Retina (tissue), 1 donor: ENCODE measurements at places on chromosomes 5 and 9.

GRCh38 chr5:82799361-82800077 is 277.7 kb downstream of the TMEM167A start:
- DNase-seq: no peak

DNA sequence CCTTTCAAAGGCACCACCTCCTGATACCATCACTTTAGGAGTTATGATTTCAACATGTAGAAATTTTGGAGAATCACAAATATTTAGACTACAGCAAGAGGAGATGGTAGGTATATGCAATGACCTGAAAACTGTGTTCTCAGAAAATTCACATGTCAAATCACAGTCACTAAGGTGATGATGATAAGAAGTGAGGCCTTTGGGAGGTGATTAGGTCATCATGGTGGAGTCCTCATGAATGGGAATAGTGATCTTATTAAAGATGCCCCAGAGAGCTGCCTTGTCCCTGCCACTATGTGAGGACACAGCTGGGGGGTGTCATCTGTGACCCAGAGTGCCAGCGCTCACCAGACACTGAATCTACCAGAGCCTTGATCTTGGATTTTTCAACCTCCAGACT is 513.5 kb upstream of the TUSC1 start:
- DNase-seq: no peak

- DNase-seq: no peak
Measured at GRCh38 chr9:127447416-127448111, 3.6 kb downstream of the RPL12 start.

GRCh38 chr5:96978812-96979449 is 43.1 kb downstream of the LNPEP start:
- DNase-seq: no peak

DNA sequence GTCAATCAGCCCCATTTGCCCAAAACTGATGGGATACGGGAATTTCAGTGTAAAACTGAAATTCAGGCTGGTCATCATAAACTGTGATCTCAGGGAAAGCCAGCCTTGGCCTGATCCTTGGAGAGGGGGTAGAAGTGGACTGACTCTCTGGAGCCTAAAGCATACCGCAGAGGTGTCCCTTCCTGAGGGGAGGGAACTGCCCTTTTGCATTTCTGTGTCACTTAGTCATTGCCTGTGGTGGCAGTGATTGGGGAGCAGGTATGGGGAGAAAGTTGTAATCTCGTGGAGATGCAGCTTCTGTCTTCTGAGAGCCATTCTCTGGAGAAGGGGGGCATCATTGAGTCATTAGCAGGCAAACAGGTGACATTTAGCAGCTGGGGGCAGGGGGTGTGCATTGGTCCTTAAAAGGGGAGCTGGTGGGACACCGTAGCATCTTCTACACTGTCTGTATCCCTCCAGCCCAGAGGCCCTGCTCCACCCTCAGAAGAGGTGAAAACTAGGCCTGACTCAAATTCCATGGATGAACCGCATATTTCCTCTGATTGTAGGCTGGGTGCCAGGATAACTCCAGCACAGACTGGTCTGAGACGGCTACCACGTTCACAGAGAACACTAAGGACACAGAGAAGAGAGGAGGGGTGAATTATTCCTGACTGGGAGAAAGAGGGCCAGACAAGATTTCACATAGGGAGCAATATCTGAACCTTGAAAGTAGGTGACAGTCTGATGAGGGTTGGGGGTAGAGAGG is 143.3 kb downstream of the SEC61B start:
- no peak for DNase-seq

GRCh38 chr5:84272771-84273516 is 111.7 kb downstream of the EDIL3 start:
- no peak for DNase-seq

GRCh38 chr9:36659500-36659899 is 86.8 kb downstream of the MELK start:
- no peak for DNase-seq

DNA sequence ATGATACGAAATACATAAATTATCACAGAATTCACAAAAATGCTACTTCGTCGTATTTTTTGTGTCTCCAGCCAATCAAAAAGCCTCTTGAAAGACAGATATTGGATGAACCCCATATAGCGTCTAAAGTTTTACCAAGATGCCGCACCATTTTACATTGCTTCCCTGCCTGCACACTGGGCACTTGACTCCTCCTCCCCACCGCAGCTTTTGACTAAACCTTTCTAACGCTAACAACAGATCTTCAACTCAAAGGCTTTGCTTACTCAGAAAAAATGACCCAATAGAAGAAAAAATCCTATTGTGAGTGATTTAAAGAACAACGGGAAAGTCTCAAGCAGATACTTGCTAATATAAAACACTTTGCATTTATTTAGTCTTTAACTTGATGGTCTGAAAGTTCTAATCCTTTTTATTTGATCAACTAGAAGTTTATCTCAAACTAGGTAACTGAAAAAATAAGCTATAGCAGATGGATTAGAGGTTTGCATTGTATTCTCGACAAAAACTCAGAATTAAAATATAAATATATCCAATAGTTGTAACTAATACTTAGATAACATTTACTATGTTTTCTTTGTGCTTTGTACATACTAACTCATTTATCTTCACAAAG is 609.1 kb upstream of the DMAC1 start:
- no peak for DNase-seq

DNA sequence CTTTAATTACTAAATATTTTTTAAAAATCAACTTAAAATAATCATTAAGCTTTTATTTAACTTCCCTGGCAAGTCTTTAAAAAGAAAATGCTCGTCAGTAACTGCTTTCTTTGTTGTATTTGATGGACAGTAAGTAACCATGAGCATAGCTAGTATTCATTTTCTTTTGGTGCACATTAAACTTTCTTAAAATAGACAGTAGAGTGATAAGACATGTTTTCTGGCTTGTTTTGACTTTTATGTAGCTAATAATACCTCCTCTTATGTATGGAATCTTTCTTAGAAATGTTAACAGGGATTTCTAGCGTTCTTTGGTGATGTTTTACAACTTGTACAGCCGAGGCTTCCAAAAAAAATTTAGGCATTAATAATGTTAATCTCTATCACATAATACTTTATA is 22.6 kb downstream of the FBXO38 start:
- DNase-seq: no peak

GRCh38 chr9:135178498-135178897 is 91.0 kb downstream of the OLFM1 start:
- DNase-seq: no peak

- no peak for DNase-seq
Measured at GRCh38 chr5:127586811-127587210, 62.1 kb upstream of the CTXN3 start.

- DNase-seq: no peak
Measured at GRCh38 chr5:103224894-103225246, 33.7 kb upstream of the MACIR start.

DNA sequence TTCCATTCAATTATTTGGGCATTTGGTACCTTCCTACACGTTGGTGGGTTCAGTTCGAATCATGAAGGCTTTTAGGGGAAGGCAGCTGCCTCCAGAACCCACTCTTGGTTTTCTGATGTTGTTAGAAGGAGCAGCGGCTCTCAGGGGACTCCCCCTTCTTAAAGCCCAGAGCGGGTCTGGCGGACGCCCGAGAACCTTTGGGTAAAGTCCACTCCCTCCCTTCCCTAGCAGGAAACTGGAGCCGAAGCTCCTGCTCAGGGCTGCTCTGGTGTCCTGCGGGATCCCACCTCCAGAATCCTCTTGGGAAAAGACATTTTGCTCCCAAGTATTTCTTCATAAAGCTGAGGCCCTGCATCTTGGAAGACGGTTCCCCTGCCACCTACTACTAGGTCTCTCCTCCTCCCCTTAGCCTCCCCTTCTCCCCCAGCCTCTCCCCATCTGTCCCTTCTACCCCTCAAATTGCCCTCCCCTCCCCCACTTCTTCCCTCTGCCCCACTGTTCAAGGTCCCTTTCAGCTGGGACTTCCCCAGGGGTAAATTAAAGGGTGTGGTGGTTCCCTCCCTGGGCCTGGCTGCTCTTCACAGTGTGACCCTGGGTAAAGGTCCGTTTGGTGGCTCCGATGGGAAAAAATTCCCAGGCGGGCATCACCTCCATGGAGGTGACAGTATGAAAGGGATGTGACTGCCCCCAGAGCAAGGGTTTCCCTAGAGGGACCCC is 9.3 kb downstream of the IRX4 start:
- DNase-seq: no peak

- no peak for DNase-seq
Measured at GRCh38 chr5:172636279-172637050, 4.6 kb upstream of the NEURL1B start.

DNA sequence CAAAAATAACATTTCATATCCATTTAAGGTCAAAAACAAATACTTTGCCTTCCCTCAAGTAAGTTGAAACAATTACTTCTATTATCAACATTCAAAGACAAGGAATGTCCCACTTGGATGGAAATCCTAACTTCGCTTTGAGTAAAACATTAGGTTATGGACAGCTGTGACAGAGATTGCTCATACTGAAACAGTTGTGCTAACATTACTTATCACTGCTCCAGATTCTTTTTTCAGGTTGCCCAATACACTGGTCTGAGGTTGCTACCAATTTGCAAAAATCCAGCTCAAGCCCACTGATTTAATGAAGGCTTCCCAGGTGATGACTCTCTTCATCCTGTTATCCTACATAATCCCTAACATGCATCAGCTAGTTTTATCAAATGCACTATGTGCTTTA is 98.3 kb downstream of the UBAP2 start:
- no peak for DNase-seq

GRCh38 chr5:65986796-65987195 is 60.4 kb downstream of the ERBIN start:
- DNase-seq: no peak

- DNase-seq: peak; percentile 53
Measured at GRCh38 chr5:10729320-10730042, 31.6 kb downstream of the DAP start.

DNA sequence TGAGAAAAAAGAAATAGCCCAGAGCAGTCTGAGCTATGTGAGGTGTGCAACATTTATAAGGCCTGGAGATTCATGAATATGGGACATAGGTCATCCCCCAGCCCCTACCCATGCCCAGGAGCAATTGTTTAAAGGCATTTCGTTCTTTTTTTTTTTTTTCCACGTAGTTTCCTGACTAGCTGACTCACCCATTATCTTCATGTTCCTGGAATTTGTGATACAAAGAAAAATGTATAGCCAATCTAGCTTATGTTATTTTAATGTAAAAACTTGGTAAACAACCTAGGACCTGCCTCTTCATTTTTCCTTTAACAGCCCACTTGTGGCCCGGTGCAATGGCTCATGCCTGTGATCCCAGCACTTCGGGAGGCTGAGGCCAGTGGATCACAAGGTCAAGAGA is 81.3 kb downstream of the OSTF1 start:
- DNase-seq: no peak

DNA sequence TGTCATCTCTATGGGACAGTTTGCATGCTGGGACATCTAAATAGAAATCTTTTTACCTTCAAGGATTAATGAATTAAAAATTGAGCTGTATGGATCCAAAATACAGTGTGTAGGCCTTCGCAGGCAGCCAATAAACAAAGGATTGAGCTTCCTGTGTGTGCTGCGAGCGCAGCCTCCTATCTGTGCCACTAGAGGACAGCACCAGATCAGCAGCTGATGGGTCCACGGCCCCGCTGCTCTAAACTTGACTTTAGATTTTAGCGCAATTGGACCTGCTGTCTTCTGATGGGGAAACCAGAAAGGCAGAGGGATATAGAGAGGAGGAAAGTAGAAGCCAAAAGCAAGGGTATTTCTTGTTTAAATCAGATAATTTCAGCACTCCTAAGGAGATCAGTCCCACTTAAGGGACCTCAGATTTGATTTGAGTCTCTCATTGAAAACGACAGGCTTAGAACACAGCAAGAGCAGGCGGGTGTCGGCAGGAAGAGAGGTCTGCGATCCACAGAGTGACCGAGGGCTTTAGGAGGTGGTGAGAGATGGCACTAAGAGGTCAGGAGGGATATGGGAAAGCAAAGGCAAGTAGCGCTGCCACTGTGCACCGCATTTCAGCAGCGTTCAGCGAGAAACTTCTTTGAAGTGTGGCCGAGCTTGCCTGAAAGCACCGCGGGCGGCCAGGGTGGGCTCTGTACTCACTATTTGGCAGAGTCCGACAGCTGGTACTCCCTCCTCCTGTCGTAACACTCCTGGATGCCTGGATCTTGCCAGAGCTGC is 214.3 kb downstream of the GNA14 start:
- DNase-seq: peak; percentile 73

GRCh38 chr9:98727428-98727827 is 18.7 kb upstream of the GABBR2 start:
- no peak for DNase-seq
